Sigmoid colon (tissue), 7 donors: ENCODE measurements at places on chromosomes 2 and 18. TPM values are rescaled to one million over a fixed set of nuclear protein-coding genes. Genes with fewer than 3 reads are reported as not detected.

TMEM214 gene
- 33.9 TPM for total RNA-seq

DSC1 gene
- not detected for total RNA-seq

FHL2 gene
- total RNA-seq: 67.8 TPM

ATP6V1B1 gene
- total RNA-seq: not detected

HDAC4 gene
- 77.0 TPM for total RNA-seq
